ENCODE measurements at places on chromosomes 5 and 9.

GRCh38 chr5:96703384-96703920 is 41.3 kb downstream of the CAST start:
- no peak for DNase-seq

DNA sequence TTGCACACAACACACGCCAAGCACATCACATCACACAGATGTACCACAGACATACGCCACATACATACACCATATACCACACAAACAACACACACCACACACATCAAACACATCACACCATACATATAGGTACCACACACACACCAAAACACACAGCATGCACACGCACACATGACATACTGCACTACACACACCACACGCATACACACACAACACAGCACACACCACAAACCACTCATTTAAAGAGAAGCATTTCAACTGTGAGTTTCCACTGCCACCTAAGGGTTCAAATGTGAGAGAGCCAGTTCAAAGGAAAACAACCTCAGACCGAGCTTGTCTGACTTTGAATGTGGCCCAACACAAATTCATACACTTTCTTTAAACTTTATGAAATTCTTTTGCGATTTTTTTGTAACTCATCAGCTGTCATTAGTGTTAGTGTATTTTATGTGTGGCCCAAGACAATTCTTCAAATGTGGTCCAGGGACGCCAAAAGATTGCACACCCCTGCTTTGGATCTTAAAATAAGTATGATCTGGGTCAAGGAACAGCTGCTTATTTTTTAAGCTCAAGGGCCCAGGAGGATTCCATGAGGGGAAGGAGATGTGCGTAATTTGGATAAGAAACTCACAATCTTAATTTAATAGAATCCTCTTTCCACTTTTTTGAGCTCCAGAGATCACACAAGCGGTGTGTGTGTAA is 494.6 kb downstream of the GADD45G start:
- peak; percentile 54 for DNase-seq

GRCh38 chr9:23741351-23741750 is 84.7 kb downstream of the ELAVL2 start:
- DNase-seq: no peak

GRCh38 chr5:169626779-169627178 is 10.3 kb upstream of the DOCK2 start:
- DNase-seq: peak; percentile 97

- DNase-seq: no peak
Measured at GRCh38 chr5:89045216-89045615, 162.2 kb upstream of the MEF2C start.

- DNase-seq: no peak
Measured at GRCh38 chr5:91418158-91418557, 35.0 kb upstream of the ARRDC3 start.

- no peak for DNase-seq
Measured at GRCh38 chr5:31350395-31350794, 156.9 kb downstream of the CDH6 start.

DNA sequence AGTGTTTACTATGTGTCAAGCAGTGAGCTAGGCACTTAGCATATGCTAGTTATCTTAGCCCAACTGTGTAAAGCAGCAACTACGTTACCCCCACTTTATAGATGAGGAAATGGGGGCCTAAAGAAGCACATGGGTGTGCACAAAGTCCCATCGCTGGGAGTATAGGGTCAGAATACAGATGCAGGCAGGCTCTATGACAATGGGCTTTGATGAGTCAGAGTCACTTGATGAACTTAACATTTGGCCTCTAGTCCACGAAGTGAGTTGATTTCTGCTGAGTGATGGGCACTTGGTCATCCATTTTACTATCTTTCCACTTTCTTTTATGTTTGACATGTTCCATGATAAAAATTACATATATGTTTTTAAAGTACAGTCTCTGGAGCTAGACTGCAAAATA is 204.3 kb downstream of the TRIM32 start:
- DNase-seq: no peak

- peak; percentile 57 for DNase-seq
Measured at GRCh38 chr5:138352722-138353559, 456 bp downstream of the KDM3B start.

- DNase-seq: no peak
Measured at GRCh38 chr9:134313470-134313869, 12.8 kb upstream of the RXRA start.

- DNase-seq: peak; percentile 61
Measured at GRCh38 chr9:88954066-88954465, 37.2 kb upstream of the S1PR3 start.

- peak; percentile 85 for DNase-seq
Measured at GRCh38 chr5:32522429-32523143, 62.8 kb upstream of the SUB1 start.

GRCh38 chr5:126449751-126450271 is 26.6 kb downstream of the GRAMD2B start:
- peak; percentile 37 for DNase-seq

- no peak for DNase-seq
Measured at GRCh38 chr9:22415941-22416691, 30.5 kb upstream of the DMRTA1 start.

Measured in fibroblast of skin of scalp (primary cell).